ENCODE measurements at places on chromosomes 5 and 9.

- DNase-seq = no peak
Measured at GRCh38 chr9:130868230-130868629, 28.4 kb downstream of the QRFP start.

DNA sequence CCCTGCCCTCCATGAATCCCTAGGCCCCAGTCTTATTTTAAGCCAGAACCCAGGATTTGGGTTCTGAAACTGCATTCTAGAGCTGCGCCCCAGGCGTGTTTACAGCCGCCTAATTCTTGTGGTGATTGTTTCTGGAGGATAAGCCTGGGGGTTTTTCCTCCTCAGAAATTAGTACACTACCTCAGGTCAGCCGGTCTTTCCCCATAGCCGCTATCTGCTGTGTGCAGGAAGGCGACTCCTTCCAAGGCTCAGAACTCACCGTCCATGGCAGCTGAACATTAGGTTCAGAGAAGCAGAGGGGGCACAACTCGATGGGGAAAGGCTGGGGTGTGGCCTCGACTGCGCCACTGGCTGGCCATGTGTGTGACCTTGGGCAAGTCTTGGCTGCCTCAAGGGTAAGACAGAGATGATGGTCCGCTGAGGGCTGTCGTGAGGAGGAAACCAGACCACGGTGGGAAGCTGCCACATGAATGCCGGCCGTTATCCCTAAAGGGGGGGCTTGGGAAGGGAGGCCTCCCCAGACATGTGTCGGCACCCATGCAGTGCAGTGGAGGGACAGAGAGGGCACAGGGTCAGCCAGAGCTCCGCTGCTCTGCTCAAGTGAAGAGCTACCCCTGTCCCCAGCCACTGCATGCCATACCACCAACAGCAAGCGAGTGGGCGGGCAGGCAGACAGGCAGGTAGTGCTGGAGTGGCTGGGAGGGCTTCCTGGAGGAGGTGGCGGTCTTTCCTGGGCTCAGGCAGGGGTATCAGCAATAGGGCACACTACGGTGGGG is 28.9 kb downstream of the SHB start:
- DNase-seq = no peak

GRCh38 chr9:23342291-23342690 is 483.7 kb downstream of the ELAVL2 start:
- DNase-seq = no peak

- no peak for DNase-seq
Measured at GRCh38 chr9:90774682-90775081, 26.9 kb upstream of the SYK start.

- DNase-seq = peak; percentile 71
Measured at GRCh38 chr9:129726322-129727160, 26.3 kb downstream of the PTGES start.

DNA sequence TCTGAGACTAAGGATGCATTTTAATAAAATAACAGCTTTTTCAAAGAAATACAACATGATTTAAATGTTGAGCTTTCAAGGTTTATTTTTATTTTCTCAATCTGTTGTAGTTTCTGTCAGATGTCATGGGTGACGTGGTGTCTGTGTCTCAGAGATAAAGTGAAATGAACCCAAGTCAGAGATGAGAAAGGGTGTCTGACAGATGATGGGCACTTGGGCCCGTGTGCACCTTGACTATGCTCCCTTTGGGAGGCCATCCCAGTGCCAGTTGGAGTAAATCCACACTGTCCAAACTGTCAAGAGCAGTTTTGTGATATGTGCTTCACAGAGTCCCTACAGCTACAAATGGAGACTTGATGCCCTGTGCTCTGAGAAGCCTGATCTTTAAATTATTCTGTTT is 536.9 kb upstream of the FAM174A start:
- DNase-seq = no peak

GRCh38 chr5:139664727-139665351 is 16.7 kb downstream of the CXXC5 start:
- DNase-seq = no peak

- peak; percentile 23 for DNase-seq
Measured at GRCh38 chr5:151892393-151892792, 32.3 kb downstream of the GLRA1 start.

GRCh38 chr5:9545992-9546851 is at the start of gene SEMA5A:
Gene SEMA5A, minus strand, starts transcription at chr5:9546075. Its CDS starts 166,129 bp downstream, at chr5:9379946.
- peak; percentile 21 for DNase-seq

DNA sequence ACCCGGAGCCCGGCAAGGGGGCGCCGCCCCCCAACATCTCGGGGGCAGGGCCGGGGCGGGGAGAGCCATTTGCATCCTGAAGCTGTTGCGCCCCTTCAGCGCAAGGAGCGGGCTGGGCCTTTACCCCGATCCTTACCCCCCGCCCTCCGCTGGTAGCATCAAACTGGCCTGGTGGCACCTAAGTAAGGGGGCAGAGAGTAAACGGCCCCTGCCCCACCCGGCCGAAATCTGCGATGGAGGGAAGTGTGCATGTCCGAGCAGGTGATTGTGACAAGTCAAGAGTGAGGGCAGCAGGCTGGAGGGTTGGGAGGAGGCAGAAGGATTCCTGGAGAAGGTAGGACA is 101.2 kb downstream of the ESM1 start:
- DNase-seq = no peak

- peak; percentile 6 for DNase-seq
Measured at GRCh38 chr9:104927216-104927911, 591 bp downstream of the ABCA1 start.

GRCh38 chr5:75869891-75870290 is 152.7 kb upstream of the POC5 start:
- DNase-seq = no peak

DNA sequence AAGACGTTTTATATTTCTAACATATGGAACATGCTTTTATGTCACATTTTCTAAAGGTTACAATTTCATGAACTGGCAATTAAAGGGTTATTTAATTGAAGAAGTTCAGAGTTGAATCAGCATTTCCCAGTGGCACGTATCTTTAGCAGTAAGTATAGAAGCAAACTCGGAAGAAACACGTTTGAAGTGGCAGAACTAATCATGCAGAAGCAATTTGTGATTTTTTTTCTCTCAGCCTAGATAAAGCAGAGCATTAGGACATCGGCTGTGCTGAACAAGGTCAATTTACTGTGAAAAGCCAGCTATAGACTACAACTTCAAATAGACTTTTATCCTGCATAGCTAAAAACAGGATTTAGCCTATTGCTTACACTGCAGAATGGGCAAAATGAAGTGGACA is 104.7 kb downstream of the ISL1 start:
- no peak for DNase-seq

- DNase-seq = no peak
Measured at GRCh38 chr5:170741801-170742200, 41.7 kb upstream of the GABRP start.

- no peak for DNase-seq
Measured at GRCh38 chr5:133307275-133307674, 255.5 kb downstream of the HSPA4 start.

GRCh38 chr9:108854641-108855528 is 901 bp downstream of the ACTL7B start:
- no peak for DNase-seq

DNA sequence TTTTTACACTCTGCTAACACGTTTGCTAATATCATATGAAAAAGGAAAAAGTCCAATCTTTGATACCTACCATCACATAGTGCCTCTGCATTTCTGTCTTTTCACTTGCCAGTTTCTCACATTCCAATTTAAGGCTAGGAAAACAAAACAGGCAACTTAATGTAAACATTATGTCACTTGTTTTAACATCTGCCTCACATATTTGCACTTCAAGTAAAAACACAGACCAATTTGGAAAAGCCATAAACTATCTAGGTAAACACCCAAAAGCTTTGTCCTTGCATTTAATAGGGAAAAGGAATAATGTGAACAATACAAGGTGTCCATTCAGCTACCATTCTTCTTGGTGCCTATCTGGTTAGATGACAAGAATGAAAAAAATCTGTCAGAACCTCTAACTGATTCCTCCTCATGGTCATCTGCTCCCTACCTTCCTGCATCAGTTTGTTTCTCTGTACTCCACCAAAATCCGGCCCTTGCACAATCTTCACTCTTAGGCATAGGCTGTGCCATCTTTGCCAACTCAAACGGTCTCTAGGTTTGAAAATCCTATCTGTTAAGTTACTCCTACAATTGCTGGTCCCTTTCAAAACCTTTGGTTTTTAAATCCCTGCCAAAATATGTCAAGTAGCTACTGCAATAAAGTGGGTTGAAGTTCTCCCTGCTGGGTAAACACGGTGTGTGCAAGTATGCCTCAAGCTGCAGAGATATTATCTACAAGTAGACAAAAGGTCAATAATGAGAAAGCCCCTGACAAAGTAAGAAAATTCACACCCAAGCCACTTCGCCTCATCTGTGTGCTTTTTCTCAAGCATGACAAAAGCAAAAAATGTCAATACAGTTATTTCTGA is 3.4 kb downstream of the TLE1 start:
- DNase-seq = peak; percentile 37

GRCh38 chr5:175902026-175902425 is 30.6 kb downstream of the CPLX2 start:
- DNase-seq = peak; percentile 23

DNA sequence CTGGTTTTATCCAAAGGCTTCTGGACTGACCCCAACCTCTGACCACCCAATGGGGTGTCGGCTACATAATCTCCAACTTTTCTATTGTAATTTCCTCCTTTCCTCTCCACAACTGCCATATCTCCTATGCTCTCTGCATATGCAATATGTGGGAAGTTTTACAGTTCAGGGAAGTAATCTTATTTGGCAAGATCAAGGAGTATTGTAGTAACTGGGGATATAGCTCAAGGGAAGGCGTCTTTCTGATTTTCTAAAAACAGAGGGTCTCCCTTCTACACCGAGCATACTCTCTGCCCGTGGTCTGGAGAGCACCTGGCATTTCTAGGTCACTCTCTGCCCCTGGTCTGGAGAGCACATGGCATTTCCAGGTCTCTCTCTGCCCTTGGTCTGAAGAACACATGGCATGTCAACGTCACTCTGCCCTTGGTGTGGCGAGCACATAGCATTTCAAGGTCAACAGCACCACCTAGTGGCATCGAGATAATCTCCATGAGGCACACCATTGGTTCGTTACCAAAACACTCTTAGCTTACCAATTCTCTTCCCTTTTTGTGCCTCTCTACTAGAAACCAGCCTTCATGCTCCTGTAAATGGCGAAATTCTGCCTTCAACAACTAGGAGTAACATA is 616.4 kb upstream of the NUDT12 start:
- no peak for DNase-seq

GRCh38 chr5:91103353-91104061 is 279.6 kb downstream of the ARRDC3 start:
- DNase-seq = no peak

GRCh38 chr5:370311-370958 is 48.9 kb downstream of the AHRR start:
- DNase-seq = no peak

DNA sequence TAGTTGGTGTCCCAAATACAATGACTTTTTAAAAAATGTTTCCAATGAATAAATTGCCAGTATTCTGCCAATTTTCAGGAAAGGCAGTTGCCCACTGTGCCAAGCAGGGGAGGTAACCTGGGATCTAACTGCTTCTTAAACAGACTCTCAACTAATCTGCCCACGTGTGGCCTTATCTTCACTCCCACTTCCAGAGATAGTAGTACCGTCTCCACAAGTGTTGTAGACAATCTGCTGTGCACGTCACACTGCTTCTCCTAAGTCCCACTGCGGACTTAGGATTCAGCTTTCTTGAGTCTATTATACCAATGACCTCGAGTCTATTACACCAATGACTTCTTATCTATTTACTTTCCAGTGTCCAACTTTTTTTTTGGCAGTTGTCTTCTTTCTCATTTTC is 21.2 kb downstream of the POU4F3 start:
- DNase-seq = no peak

DNA sequence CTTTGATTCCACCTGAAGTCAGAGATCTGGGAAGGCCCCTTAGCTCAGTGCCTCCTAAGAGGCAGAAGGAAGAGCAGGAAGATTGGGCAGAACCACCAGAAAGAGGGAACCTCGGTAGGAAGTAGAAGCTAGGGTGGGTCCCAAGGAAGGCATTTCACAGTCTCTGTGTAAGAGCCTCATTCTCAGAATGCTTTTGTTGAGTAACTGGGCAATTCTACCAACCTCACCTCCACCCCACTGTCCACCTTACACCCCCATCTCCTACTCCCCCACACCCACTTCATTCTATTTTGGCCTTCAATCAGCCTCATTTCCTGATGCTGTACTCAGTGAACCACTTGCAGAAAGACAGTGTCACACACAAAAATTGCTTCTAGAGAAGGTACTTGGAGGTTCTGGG is 3.5 kb downstream of the HBEGF start:
- no peak for DNase-seq

GRCh38 chr5:40834391-40834848 is 602 bp downstream of the RPL37 start:
- DNase-seq = no peak

DNA sequence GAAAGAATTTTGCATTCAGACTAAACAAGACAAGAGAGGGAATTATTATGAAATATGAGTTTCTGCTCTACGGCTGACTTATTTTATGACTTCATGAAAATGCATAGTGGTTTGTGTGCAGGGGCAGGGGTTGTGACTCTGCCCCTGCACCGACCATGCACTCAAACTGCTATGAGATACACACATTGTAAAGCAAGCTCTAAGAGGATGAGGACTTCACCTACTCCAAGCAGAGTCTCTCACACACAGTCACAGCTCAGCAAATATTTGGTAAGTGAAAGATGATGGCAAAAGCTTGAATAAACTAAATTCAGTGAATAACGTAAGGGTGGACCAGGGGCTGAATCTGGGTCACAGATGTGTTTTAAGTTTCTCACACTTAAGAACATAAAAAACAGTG is 542.9 kb downstream of the PRELID2 start:
- no peak for DNase-seq

- DNase-seq = no peak
Measured at GRCh38 chr5:59418808-59419207, 474.7 kb downstream of the PDE4D start.

GRCh38 chr9:88460587-88461332 is 72.5 kb downstream of the SPIN1 start:
- no peak for DNase-seq

GRCh38 chr9:90956026-90956810 is 154.6 kb downstream of the SYK start:
- DNase-seq = no peak

GRCh38 chr9:14029806-14030374 is 284.1 kb downstream of the NFIB start:
- DNase-seq = no peak

GRCh38 chr5:81078930-81079329 is 118.8 kb downstream of the RASGRF2 start:
- no peak for DNase-seq
